ENCODE measurements at places on chromosomes 7 and 10.

DNA sequence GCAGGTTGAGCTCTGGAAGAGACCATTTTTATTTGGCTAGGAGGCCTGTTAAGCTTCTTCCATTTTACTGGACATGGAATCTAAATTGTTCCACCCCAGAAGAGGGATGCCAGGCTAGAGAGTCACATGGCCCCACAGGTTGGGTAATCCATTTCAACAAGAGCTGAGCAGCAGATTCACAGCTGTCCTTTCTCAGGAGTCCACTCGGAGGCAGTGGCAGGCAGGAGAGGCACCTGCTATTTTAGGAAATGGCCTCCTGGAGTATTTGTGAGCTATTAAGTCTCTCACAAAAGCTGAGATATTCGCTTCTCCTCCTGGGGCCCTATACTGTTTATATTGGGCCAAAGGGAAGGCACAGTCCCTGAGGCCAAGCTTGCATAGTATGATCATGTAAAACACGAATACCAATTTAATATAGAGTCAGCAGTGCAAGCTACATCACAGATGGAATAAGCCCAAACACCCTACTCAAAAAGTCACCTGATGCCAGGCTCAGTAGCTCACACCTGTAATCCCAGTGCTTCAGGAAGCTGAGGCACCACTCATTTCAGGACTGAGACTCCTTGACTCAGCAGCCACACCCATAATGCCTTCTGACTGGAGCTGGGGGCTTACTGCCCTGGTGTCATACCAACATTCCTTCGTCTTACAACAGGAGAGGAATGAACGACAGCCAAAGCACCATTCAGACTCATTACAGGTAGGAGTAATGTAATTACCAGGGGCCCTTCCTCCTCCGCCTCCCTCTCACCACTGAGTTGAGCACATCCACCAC, 124.1 kb downstream of the LMBR1 start:
- DNase-seq: no peak

- DNase-seq: no peak
Observed at GRCh38 chr10:120768227-120768626, 82.9 kb upstream of the WDR11 start.

GRCh38 chr7:42143711-42144600, 93.1 kb downstream of the GLI3 start:
- DNase-seq: peak; percentile 7

DNA sequence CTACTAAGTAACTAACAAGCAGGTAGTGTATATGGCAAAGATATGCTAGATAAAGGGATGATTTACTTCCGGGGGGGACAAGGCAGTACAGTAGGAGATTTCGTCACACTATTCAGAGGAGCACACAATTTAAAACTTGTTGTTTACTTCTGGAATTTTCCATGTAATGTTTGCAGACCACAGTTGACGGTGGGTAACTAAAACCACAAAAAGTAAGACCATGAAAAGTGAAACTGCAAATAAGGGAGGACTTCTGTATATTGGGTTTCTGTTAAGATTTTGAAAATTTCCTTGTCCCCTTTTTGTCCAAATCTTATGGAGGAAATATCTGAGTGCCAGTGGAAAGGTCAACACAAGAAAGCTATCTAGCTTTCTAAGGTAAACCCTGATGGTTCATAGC, 170.0 kb downstream of the ELAPOR2 start:
- no peak for DNase-seq

GRCh38 chr7:5457245-5457735, 33.7 kb upstream of the TNRC18 start:
- DNase-seq: no peak

- no peak for DNase-seq
Observed at GRCh38 chr7:24290004-24290641, 6.1 kb downstream of the NPY start.

GRCh38 chr7:121545418-121545817, 149.3 kb upstream of the FAM3C start:
- no peak for DNase-seq

- DNase-seq: no peak
Observed at GRCh38 chr10:11207560-11207844, 189.8 kb downstream of the CELF2 start.

GRCh38 chr10:20988357-20988983, 91.4 kb upstream of the NEBL start:
- no peak for DNase-seq

GRCh38 chr7:137331378-137331777, 12.2 kb downstream of the PTN start:
- DNase-seq: no peak

DNA sequence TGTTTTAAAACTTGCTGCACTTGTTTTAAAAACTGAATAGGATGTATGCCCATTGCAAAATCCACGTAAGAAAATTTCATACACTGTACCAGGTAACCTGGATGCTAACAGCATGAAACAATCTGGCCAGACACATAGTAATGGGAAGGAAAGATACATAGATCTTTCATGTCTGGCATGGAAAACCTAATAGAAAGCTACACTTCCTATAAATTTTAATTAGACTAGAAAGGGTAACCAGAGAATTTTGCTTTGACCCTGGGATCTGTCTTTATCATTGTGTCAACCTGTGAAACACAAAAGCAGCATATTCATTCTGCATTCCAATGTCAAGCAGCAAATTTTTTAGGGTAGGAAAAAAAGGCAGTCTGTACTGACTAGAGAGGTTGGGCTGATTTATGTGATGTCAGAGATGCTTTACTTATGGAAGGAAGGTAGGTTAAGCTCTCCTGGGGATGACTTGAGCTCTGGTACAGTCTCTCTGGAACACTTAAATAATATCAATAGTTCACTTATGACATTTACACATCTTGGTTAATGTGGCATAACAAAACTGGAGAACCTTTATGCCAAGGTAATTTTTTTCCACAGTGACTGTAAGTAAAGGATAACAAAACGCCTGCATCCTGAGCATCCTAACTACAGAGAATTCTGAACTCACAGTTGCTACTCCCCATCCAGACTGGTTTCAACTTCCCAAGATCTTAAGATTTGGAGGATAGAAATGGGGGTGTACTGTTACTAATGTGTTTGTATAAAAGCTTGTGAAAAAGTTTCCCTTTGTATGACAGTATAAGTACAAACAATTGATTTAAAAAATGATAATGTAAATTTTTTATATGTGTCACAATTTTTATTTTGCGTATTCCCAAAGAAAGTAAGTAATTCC, 44.7 kb downstream of the DOCK4 start:
- no peak for DNase-seq

GRCh38 chr10:130428936-130429335, 292.7 kb downstream of the GLRX3 start:
- no peak for DNase-seq

Measured in AG04449 (cell line).